ENCODE measurements at places on chromosomes 7 and 10.
A peak's percentile ranks its signal among the peaks of the same experiment; 100 is the strongest.

GRCh38 chr7:116957874-116958273, 4.6 kb downstream of the ST7 start:
- no peak for DNase-seq

GRCh38 chr7:127250312-127251035, 2.3 kb downstream of the GRM8 start:
- no peak for DNase-seq

DNA sequence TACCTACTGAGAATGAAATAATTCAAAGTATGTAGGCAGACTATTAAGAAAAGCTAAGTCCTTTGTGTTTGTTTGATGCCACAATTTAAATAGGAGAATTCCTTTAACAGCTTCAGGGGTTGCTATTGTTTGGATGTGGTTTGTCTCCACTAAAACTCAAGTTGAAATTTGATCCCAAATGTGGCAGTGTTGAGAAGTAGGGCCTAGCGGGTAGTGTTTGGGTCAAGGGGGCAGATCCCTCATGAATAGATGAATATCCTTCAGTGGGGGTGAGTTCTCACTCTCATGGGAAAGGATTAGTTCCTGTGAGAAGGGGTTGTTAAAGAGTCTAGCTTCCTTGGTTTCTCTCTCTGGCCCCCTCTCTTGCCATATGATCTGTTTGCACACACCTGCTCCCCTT, 97.0 kb downstream of the HGF start:
- no peak for DNase-seq

DNA sequence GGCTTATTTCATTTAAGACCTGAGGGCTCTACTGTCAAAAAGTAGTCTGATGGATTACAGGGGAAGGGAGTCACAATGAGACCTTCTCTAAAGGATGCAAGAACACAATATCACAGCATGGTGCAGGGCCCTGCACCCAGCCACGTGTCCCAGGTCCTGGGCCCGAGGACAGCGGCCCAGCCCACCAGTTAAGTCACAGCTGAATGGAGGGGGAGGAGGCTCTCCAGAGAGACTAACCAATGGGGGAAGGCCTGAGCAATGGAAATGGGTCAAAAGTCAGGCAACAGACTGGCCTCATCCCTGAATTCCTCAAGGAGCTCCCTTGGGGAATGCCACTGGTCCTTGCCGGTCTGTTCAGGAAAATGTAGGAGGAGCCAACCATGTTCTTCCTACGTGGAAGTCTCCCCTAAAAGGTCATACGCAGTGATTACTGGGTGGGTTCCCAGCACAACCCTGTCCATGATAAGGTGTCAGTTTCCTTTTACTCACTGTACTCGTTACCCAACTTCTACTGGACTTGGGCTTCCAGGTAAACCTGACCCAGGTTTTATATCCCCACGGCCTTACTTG, 28.3 kb downstream of the CCDC3 start:
- no peak for DNase-seq

DNA sequence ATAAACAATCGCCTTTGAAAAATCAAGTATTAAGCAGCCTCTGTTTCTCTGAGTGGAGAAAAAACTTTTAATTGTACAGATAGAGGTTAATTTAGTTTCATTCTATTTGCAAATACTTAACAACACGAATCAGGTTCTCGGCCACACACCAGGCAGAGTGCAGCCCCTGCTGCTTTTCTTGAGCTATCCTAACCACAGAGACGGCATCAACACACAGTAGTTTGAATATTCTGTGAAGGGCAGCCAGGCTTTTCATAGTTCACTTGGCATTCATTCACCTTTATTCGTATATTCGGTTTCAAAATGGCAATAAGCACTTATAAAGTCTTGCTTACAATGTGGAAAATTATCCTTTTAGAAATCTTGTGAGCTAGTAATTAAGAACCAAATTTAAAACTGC, 5.7 kb downstream of the ADARB2 start:
- DNase-seq, result no peak

DNA sequence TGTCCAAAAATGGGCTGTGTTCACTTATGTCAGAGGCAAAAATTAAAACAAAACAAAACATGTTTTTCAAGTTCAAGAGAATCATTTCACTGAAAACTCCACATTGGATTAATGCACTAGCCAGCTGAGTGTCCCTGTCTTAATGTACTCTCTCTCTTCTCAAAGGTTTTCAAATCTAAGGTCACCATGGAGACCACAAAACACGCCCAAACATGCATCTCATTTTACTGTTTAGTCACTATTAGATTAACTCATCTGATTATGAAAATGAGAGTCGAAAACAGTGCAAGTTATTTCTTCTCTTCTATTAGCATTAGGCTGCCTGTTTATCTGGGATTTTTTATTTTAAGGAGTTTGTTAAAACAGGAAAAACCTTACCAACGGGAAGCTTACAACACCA, 70.8 kb upstream of the ASAH2 start:
- no peak for DNase-seq

DNA sequence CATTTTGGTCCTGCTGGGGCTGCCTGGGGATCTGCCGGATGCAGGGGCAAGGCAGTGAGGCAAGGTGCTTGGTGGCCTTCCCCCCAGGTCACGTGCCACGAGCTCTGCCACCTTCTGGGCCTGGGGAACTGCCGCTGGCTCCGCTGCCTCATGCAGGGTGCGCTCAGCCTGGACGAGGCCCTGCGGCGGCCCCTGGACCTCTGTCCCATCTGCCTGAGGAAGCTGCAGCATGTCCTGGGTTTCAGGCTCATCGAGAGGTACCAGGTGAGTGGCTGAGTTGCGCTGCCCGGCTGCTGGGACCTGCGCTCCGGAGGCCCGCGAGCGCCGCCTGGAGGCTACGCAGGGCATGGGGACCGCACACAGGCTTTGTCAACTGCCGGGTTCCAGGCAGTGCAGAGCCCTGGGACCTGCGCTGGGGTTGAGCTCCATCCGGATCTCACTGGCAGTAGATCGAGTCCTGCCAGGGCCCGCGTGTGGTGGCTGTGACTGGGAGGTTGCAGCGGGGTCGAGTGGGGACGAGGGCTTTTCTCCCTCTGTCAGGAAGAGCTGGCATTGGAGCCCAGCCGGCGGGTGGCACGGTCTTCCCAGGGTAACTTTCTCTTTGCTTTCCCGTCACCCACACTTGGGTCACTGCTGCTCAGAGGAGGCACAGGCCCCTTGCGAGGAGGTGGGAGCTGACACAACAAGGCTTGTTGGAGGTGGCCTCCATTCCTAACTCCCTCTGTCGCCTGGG, 21.7 kb downstream of the AMZ1 start:
- DNase-seq, result peak; percentile 60

DNA sequence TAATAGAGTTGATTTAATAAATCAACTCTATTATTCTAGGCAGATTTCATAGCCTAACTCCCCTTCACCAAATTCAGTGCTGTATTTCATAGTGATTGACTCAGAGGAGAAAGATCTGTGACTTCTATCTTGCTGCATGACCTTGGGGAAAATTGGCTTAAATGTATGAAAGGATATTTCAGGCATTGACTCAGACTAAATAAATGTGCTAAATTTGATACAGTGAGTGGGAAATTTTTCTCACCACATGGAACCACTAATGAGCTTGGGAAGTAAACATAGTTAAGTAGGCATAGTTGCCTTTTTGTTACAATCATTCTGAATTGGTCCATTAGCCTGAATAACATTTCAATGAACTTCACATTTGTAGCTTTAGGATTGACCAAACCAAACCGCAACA, 89.0 kb upstream of the PRPS1L1 start:
- DNase-seq, result no peak

DNA sequence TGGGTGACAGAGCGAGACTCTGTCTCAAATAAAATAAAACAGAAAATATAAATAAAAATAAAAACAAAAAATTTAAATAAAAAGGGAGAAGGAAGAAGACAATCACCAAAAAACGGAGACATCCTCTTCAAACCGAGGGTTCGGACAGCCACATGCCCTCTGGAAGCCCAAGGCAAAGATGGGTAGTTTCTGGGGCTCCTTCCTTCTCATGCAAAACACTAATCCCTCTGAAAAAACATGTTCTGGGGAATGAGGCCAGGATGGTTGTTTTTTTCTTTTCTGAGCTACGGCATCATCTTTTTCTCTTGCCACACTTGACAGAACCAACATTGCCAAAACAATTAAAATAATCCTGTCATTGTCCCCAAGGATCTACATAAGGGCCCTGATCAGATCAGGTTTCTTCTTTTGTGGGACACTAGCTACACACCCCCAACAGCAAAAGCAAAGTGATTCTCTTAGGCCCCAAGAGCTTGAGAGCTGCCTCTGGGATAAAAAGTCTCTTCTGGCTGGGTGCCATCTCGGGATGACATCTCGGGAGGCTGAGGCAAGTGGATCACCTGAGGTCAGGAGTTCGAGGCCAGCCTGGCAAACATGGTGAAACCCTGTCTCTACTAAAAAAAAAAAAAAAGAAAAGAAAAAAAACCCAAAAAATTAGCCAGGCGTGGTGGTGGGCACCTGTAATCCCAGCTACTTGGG, 14.2 kb upstream of the POR start:
- DNase-seq, result peak; percentile 41

GRCh38 chr10:102101152-102101551, 19.0 kb downstream of the LDB1 start:
- DNase-seq, result no peak

GRCh38 chr7:151317936-151318335, 23.7 kb upstream of the NUB1 start:
- DNase-seq, result no peak
